Cardiac muscle cell (in vitro differentiated cells and primary cell): ENCODE measurements at places on chromosomes 1 and 21. TPM values are rescaled to one million over a fixed set of nuclear protein-coding genes. Genes with fewer than 3 reads are reported as not detected.
A peak's percentile ranks its signal among the peaks of the same experiment; 100 is the strongest.

DNA sequence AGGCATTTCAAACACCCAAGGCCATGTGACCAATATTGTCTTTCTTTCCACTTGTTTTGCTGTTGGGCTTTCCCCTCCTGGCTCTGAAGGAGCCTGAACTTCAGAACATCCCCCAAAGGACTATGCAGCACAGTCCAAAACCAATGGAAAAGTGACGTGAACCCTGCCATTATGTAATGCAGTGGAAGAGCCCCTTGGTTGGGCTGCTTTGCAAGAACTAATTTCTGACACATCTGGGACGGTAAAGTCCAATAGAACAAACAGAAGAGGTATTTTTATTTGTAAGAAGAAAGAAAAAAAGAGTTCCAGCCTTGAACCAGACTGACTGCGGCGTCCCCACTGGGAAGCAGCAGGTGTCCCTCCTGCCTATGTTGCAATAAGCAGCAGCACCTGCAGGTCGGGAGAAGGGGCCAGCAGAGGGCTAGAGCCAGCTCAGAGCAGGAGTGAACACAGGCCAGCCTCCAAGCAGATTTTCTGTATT, 116.7 kb downstream of the CDC7 start:
- H3K36me3 ChIP-seq: no peaks in the 10 kb centered on the region
- H3K4me3 ChIP-seq: no peak overlapping the region
- no peaks in the 10 kb centered on the region for H3K4me1 ChIP-seq
- peak; percentile 21 for DNase-seq
- no peak overlapping the region for H3K27ac ChIP-seq

- no peaks in the 10 kb centered on the region for H3K27me3 ChIP-seq
- no peak overlapping the region for H3K27ac ChIP-seq
- no peak for DNase-seq
- H3K4me3 ChIP-seq: no peak overlapping the region
These were observed 71.9 kb upstream of the KLHDC7A start for GRCh38 chr1:18408656-18409370.

SFPQ gene
- 187 and 281 TPM in 2 replicates for total RNA-seq

- no peak for DNase-seq
- no peak overlapping the region for H3K27ac ChIP-seq
- H3K27me3 ChIP-seq: no peaks in the 10 kb centered on the region
- H3K4me1 ChIP-seq: no peaks in the 10 kb centered on the region
These were observed 4.8 kb upstream of the HRNR start for GRCh38 chr1:152228831-152229230.

PEX10 gene
- 37.5 and 40.4 TPM in 2 replicates for total RNA-seq

DNA sequence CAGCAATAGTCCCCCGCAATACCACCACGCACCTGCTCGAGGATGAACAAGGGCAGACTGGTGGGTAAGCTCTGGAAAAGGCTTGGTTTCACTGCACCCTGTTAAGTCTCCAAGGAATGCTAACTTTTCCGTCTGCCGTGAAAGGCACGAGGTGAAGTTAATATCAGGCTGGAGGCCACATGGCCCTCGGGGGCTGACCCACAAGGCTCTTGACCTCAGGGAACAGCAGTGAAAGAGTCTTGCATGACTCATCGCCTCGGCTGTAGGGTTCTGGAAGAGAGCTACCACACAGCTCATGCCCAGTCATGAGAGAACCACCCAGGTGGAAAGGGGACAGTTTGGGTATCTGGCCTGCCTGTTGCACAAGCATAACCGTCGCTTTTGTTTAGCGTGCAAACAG, 24.7 kb downstream of the SCCPDH start:
- no peak overlapping the region for H3K27ac ChIP-seq
- no peaks in the 10 kb centered on the region for H3K27me3 ChIP-seq
- DNase-seq: no peak
- no peaks in the 10 kb centered on the region for H3K4me1 ChIP-seq
- H3K4me3 ChIP-seq: no peak overlapping the region

AMPD1 gene
- total RNA-seq: not detected in 2 replicates

GRCh38 chr1:226739696-226740065, 599 bp upstream of the ITPKB start:
- no peak for DNase-seq
- peaks cover 65% of the 10 kb centered on the region for H3K27me3 ChIP-seq
- H3K4me1 ChIP-seq: peaks cover 5% of the 10 kb centered on the region
- H3K4me3 ChIP-seq: peak overlapping the region; percentile 52
- H3K36me3 ChIP-seq: no peaks in the 10 kb centered on the region
- H3K27ac ChIP-seq: no peak overlapping the region

DNA sequence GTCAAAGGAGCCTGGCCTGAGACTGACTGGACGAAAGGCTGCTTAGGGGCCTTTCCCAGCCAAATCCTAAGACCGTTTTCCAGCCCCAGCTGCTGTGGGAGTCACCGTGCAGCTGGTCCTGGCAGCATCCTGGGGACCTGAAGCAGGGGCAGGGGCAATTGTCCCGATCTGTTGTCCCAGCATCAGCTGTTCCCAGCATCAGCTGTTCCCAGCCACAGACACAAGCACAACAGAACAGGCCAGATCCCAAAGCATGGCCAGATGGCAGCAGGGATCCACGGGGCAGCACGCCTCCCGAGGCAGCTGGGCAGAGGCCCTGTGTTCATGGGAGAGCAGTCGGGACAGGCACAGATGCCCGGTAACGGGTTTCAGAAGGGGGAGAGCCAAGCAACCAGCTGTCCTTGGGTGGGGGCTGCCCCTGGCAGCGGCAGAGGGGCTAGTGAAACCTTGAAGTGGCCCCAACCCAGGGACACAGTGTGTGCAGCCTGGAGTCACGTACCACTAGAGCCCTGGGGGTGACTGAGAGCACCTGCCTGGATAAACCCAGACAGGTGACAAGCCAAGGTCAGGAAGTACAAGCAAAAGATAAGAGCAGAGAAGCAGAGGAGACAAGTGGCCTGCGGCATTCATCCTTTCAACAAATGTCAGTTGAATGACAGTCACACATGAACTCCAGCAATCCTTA, 13.3 kb downstream of the CELA2B start:
- DNase-seq: no peak
- peak overlapping the region; percentile 64 for H3K27ac ChIP-seq
- no peaks in the 10 kb centered on the region for H3K36me3 ChIP-seq
- peaks cover 41% of the 10 kb centered on the region for H3K4me1 ChIP-seq

- H3K27ac ChIP-seq: no peak overlapping the region
- H3K36me3 ChIP-seq: peaks cover 2% of the 10 kb centered on the region
- no peaks in the 10 kb centered on the region for H3K27me3 ChIP-seq
These were observed 83.8 kb upstream of the ACTL8 start for GRCh38 chr1:17671314-17671705.

SAMD13 gene
- total RNA-seq: 1.7 and 2.5 TPM in 2 replicates

SMIM1 gene
- total RNA-seq: 20.9 and 28.4 TPM in 2 replicates

DNA sequence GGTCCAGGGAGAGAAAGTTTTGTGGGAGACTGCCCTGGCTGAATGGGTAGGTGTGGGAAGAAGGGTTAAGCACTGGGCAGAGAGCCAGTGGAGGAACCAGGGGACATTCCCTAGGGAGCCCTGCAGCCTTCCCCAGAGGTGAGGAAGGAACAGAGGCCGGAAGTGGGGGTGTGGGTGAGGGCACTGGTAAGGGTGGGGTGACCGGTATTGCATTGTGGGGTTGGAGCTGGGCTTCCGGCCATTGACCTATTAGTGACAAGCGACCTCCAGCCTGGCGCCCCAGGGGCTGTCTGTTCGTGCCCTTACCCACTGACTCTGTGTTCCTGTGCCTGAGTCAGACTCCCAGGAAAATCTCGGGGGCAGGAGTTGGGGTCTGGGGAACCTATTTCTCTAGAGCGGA, 3.5 kb upstream of the TSPAN1 start:
- no peaks in the 10 kb centered on the region for H3K36me3 ChIP-seq
- H3K4me3 ChIP-seq: no peak overlapping the region
- H3K27me3 ChIP-seq: peaks cover 15% of the 10 kb centered on the region
- DNase-seq: no peak
- H3K4me1 ChIP-seq: peaks cover 11% of the 10 kb centered on the region
- H3K27ac ChIP-seq: no peak overlapping the region

RAB42 gene
- total RNA-seq: 11.7 and 12.5 TPM in 2 replicates

- H3K4me3 ChIP-seq: peak overlapping the region; percentile 46
- no peak overlapping the region for H3K27ac ChIP-seq
- peak; percentile 48 for DNase-seq
- no peaks in the 10 kb centered on the region for H3K36me3 ChIP-seq
- no peaks in the 10 kb centered on the region for H3K27me3 ChIP-seq
- H3K4me1 ChIP-seq: peaks cover 33% of the 10 kb centered on the region
These were observed 10.5 kb downstream of the ATP5IF1 start for GRCh38 chr1:28246427-28246832.

DNA sequence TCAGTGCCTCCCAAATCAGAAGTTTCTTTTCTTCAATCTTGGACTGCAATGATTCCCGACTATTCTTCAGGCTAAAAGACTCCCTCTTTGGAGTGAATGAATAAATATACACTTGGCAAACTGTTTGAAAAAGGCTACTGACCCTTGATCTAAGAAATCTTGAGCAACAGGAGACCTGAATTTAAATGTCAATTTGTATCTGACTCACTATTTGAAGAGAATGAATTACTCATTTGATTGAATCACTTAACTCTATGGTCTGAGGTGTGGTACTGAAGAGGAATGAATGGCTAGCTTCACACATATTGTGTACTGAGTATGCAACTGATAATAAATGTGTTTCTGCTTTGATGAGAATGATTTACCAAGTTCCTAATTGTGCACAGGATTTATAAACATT, 4.6 kb upstream of the SMG7 start:
- H3K36me3 ChIP-seq: no peaks in the 10 kb centered on the region
- no peak overlapping the region for H3K27ac ChIP-seq
- H3K27me3 ChIP-seq: no peaks in the 10 kb centered on the region
- peaks cover 7% of the 10 kb centered on the region for H3K4me1 ChIP-seq
- no peak overlapping the region for H3K4me3 ChIP-seq
- no peak for DNase-seq

DNA sequence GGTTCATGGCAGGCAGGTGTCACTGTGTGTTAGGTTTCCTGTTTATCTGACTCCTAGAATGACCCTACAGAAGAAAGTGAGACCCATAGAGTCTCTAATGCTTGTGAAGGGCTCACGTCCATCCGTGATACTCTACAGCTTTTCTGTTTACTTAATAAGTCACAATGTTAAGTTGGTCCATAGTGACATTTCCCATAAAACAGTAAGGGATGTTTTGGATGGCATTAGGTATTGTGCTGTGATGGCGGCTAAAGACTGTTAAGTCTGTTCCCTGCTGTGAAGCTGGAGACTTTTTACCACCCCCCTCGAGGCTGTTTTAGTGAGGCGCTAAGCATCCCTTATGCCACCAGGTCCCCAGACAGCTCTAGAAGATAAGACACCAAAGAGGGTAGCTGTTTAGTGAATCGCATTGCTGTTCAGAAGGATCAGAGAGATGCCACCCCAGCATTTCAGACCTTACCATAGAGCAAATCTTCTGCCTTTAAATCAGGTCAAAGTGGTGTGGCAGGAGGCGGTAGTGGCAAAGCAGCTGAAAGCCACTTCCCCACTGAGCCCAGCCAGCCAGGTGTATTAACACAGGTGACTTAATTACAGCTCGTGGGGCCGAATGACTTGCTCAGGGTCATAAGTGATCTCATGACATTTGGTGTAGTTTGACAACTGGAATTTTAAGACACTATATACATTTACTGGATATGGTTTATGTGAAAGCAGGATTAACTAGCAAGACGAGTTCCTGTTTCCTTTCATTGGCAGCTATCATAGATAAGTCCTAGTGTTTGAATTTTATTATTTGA, 25.0 kb downstream of the SLC37A1 start:
- no peak for DNase-seq
- H3K4me3 ChIP-seq: no peak overlapping the region

KCNJ9 gene
- total RNA-seq: 0.03 and 0.11 TPM in 2 replicates

CCDC27 gene
- 0.09 TPM in 1 of 2 replicates, not detected in the other for total RNA-seq

PRXL2B gene
- 53.0 and 55.8 TPM in 2 replicates for total RNA-seq

FYB2 gene
- total RNA-seq: 0.14 and 0.48 TPM in 2 replicates

DNA sequence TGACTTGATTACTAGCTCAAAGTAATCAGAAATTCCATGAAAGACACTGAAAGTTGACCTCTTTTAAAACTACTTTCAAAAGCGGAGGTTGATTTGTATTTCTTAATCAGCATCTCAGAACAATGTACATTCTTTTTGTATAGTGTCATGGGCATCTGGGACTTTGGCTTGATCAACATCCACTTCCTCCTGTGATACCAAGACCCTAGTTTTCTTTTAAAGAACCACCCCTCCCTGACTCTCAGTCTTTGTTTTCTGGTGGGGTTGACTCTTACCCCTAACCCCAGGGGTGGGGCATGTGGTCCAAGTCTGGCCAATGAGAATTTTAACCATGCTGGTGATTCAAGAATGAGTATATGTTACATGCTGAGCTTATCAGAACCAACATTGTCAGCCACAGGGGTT, 21.7 kb upstream of the IRF2BP2 start:
- H3K4me3 ChIP-seq: no peak overlapping the region
- H3K4me1 ChIP-seq: no peaks in the 10 kb centered on the region
- peak; percentile 95 for DNase-seq
- no peaks in the 10 kb centered on the region for H3K27me3 ChIP-seq
- no peaks in the 10 kb centered on the region for H3K36me3 ChIP-seq
- no peak overlapping the region for H3K27ac ChIP-seq

- no peak overlapping the region for H3K4me3 ChIP-seq
- H3K4me1 ChIP-seq: peaks cover 2% of the 10 kb centered on the region
- DNase-seq: no peak
- H3K27me3 ChIP-seq: no peaks in the 10 kb centered on the region
- H3K27ac ChIP-seq: no peak overlapping the region
- no peaks in the 10 kb centered on the region for H3K36me3 ChIP-seq
These were observed 31.0 kb upstream of the SOX13 start for GRCh38 chr1:204041803-204042505.

DNA sequence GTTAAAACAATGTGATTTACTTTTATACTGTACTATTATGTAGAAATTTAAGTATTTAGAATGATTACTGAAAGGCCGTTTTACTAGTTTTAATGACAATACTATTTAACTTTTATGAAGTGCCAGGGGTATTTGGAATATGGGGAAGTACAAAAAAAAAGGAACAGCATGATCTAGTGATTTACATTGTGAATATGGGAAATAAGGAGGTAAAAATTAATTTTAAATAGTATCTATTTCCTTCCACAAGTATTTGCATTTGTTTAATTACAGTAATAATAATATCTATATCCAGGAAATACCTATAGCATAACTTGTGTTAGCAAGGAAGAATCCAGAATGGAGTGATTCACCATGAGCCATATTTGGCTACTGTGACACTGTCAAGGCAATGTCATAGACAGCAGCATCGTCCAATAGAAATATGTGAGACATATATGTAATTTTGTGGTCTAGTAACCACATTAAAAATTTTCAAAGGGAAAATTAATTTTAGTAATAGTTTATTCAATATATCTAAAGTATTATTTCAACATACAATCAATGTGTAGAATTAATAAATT, 22.0 kb downstream of the CNST start:
- no peaks in the 10 kb centered on the region for H3K27me3 ChIP-seq
- DNase-seq: no peak
- no peak overlapping the region for H3K27ac ChIP-seq
- no peak overlapping the region for H3K4me3 ChIP-seq
- peaks cover 3% of the 10 kb centered on the region for H3K4me1 ChIP-seq
